Lung (tissue), 17 donors: ENCODE measurements at places on chromosomes 4 and X.

- DNase-seq = no peak
Observed at GRCh38 chrX:85619962-85620361, 240.5 kb upstream of the POF1B start.

DNA sequence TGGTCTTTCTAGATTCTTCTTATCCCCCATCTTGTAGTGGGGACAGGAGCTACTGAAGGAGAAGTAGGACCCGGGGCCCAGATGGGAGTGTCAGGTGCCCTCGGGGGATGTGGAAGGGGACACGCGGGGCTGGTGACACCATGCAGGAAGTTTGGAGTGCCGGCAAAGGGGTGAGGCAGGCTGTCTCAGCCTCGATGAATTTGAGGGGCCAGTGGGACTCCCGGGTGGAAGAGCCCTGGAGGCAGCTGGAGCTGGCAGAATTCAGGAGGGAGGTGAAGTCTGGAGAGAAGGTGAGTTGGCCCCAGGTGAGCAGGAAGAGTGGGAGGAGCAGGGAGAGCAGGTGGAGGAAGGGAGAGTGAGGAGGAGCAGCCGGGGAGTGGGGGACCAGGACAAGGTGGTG is 101.7 kb downstream of the CPZ start:
- no peak for DNase-seq

- DNase-seq = no peak
Observed at GRCh38 chrX:39753293-39753996, 344.3 kb downstream of the BCOR start.

- DNase-seq = no peak
Observed at GRCh38 chr4:148998719-148999118, 556.5 kb upstream of the NR3C2 start.

GRCh38 chr4:119517361-119518229 is 111.0 kb downstream of the PDE5A start:
- no peak for DNase-seq

GRCh38 chrX:110414679-110415439 is 56.2 kb downstream of the RTL9 start:
- peak; percentile 40 for DNase-seq

DNA sequence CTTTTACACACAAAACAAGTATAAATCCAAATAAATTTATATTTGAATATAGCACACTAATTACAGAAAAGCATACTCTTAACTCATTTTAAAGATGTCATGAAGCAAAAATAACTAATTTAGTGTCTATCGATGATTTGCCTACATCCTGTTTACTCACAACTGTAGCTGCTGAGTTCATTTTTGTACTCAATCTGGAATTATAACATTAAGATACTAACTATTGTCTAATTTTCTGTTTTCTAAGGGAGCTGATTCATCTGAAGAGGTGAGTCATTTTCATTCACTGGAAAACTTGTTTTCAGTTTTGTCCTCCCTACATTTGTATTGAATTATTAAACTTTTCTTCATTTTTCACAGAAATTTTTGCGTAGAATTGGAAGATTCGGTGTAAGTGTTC is 3.7 kb downstream of the STATH start:
- no peak for DNase-seq

GRCh38 chrX:65451663-65452062 is 82.9 kb downstream of the LAS1L start:
- DNase-seq = peak; percentile 2

- no peak for DNase-seq
Observed at GRCh38 chr4:110055158-110055768, 142.6 kb downstream of the EGF start.

DNA sequence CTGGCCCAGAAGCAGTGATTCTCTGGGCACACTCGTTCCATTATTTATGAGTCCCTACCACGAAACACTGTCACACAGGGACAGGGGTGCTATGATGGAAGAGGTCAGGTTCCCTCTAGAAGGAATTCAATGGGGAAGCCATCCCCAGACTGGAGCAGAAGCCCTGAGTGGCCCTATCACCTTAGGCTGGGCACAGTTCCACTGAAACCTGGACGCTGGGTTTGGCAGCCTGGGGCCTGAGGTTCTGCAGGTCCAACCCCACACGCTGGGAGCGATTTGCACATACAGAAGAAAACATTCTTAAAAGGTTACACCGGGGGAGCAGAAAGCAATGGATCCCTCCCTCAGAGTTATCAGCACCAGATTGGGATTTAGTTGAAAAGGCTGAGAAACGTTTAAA is 63.3 kb downstream of the PHKA2 start:
- DNase-seq = no peak

- no peak for DNase-seq
Observed at GRCh38 chr4:76943129-76943620, 6.4 kb upstream of the SEPTIN11 start.

DNA sequence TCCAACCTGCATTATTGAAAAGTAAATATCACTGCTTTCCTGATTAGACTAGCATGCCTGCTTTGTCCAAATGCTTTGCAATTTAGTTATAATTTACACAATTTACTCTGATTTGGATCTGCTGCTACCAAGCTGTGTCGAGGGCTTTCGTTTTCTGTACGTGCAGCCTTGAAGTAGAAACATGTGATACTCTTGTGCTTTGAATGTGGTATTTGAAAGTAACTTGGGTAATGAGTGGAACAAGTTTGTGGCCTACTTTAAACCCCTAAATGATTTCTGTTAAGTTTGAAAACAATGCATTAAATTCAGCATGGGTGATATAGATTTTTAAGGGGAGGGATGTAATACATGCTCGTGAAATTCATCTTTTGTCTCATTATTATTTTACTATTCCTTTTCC is 240.7 kb downstream of the IQCM start:
- peak; percentile 46 for DNase-seq

DNA sequence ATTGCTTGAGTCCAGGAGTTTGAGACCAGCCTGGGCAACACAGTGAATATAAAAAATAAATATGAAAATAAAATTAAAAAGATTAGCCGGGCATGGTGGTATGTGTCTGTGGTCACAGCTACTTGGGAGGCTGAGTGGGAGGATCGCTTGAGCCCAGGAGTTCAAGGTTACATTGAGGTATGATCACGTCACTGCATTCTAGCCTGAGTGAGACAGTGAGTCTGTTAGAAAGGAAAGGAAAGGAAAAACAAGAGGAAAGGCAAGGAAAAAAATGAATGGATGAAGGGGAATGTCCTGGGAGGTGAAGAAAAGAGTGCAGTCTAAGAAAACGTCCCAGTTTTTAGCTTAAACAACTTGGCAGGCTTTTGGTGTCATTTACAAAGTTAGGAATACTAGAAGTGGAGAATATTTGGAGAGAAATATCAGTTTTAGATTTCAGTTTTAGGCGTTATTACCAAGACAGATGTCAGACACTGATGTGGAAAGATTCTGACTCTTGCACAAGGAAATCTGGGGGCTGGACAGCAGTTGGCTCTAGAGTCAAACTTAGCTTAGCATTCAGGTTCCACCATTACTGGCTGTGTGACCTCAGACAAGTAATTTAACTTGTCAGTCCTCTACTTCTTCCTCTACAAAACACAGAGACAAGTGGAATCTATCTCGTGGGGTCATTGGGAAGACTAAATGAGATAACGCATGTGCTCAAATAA is 139.0 kb downstream of the TSPAN5 start:
- no peak for DNase-seq

DNA sequence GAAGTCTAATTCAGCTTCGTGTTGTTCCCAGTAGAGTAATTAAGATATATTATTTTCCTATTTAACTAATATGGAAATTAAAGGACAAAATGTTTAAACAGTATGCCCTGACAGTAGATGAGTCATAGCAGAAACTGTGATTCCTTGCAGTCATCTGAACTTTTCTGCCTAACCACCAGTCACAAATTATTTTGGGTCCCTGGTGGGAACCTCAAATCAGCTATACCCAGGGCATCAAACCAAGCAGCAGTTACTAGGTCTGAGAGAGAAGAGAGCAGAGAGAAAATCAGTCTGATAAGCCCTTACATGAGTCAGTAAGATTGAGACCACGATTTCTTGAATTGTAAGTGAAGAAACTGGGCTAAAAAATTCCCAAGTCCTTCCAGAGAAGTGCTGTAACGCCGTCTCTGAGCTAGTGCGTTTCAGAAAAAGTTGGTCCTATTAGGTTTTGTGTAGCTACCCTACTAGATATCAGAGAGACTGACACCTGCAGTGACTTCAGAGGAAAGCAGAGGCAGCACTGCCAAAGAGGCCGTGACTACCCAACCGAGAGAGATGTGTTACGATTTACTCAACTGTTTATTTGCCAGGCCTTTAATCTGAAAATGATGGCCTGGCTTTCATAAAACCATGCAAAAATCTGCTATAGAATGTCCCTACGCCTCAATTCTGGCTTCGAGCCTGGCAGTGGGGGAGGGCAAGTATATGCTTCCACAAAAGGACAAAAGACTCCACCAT is 21.7 kb upstream of the GPM6A start:
- peak; percentile 69 for DNase-seq

- no peak for DNase-seq
Observed at GRCh38 chr4:15718959-15719358, 16.1 kb downstream of the BST1 start.

DNA sequence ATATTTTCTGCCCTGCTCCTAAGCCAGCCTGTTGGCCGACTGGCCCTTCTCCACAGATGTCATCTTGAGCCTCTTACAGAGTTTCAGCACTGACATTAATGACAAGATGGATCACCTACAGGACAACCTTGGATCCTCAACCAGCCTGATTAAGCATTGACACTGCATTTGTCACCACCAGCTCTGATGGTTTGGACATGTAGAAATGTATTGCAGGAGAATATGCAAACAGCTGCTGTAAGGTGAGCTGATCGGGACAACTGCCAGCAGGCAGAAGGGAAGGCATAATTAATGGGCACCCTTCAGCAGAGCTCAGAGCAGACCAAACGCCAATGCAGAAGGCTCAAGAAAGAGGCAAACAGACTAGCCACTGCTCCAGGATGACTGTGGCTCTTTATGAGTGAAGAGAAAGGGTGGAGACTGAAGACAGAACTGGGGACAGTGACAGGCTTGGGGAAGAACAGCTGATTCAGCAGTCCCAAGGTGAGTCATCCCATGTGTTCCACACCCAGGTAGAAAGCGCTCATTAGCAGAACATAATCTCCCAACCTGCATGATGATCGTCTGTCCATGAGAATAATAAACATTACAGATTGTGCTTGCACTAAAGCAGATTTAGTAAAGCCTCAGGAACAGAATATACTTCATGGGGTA is 6.7 kb downstream of the CORIN start:
- DNase-seq = no peak

DNA sequence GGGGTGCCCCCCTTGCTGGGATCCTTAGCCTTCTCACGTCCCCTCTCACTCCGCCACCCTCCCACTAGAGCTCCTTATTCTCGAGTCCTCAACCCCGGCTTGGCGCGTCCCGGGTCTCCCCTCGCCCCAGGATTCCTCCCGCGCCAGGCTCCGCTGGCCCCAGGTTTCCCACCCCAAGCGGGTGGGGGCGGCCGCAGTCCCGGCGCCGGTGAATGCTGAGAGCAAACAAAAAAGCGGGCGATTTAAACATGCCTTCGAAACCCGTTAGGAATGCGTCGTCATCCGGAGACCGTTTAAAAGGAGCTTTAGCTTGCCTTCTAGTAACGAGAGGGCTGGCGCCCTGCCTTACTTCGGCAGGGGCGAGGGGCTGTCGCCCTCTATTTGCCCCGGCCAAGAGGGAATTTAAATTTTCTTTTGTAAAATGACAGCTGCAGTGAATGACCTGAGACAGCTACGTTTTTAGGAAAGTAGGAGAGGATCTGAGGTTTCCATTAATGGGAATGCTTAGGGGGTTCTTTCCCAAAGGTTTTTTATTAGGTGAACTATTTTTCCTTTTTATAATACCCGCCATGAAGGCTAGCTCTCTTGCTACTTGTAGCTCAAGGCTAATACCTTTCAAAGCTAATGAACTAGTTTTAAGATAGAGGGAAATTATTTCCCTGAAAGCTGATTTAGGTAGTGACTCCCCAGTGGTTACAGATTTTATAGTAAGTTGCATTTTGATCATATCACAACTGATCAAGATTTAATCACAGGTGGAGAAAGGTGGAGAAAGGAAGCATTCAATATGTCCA is 3.1 kb downstream of the JADE1 start:
- peak; percentile 81 for DNase-seq

- no peak for DNase-seq
Observed at GRCh38 chrX:130158311-130158710, 7.3 kb downstream of the AIFM1 start.

DNA sequence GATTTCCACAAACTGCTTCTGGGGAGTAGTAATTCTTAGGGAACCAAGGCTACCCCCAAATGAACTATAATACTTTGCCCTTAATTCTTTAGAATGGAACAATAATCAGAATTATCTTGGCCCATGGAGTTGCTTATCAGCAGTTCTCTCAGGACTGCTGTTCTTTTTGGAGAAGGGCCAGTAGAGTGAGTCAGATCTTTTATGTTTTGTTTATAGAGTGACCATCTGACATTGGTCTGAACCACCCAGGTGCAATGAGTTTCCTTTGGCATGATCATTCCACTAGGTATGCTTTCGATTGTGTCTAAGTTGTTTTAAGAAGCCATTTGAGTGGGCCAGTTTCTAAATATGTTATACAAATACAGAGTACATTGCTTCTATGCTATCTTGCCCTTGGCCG is 31.8 kb downstream of the PRRG1 start:
- peak; percentile 19 for DNase-seq

DNA sequence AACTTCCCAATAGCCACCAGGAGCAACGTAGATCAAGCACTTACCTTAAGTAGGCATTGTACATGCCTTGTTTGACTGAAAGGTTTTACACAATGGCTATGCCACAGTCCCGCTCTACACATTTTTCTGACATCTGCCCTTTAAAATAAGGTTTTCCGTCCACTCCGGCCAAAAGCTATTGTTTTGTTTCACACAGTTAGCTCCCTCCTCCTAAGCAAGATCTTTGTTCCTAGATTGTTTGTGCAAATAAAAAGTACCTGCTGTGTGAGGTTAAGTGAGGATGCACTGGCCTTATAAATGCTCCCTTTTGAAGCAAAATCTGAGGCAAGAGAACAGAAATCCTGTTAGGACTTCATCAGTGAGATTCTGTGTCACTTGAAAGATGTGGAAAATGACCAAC is 11.8 kb downstream of the SCD5 start:
- DNase-seq = no peak

DNA sequence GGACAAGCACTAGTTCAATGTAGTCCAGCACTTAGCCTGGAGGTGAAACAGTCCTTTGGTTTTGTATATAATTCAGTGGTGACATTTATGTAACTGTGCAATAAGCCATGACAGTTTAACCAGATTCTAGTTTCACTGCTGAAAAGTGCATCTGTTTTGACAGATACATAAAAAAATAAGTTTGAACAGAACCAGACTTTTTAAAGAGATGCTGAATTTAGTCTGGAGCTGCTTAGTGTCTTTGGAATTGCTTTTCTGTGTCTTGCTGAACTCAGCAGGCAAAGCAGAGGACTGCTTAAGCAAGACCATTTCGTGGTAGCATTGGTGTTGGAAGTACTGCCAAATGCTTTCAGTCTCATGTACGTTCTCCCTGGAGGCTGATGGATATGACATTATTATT is 393.5 kb downstream of the MAPK10 start:
- peak; percentile 40 for DNase-seq

GRCh38 chr4:20464381-20464780 is 212.7 kb downstream of the SLIT2 start:
- no peak for DNase-seq

GRCh38 chr4:140989944-140990343 is 143.3 kb downstream of the RNF150 start:
- DNase-seq = no peak

GRCh38 chr4:7978907-7979651 is 39.4 kb upstream of the AFAP1 start:
- DNase-seq = no peak

- DNase-seq = no peak
Observed at GRCh38 chrX:46642145-46642544, 68.6 kb downstream of the CHST7 start.

- DNase-seq = no peak
Observed at GRCh38 chrX:5780821-5781220, 447.8 kb downstream of the NLGN4X start.

GRCh38 chrX:48694776-48695533 is 1.6 kb upstream of the SUV39H1 start:
- DNase-seq = no peak
